Common myeloid progenitor, CD34-positive (primary cell): ENCODE measurements at places on chromosomes 4 and X.
A peak's percentile ranks its signal among the peaks of the same experiment; 100 is the strongest.

DNA sequence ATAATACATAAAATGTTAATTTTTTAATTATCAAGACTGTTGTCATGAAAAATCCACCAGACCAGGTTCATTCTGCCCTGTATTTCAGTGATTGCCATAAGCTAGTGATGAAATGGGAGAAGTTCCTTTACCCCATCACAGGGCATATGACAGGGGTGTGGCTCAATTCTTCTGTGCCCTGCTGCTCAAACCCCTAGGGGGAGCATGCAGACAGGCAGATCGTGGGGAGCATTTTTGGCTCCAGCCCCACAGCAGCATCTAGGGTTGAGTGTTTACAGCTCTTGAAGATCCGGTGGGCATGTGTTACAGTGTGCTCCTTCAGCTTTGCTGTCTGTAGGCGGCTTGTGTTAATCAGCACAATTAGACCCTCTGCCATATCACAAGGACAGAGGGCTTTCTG, 700.7 kb downstream of the PCDH18 start:
- no peak for DNase-seq

- no peak for DNase-seq
These were observed 115.6 kb upstream of the NKX1-1 start for GRCh38 chr4:1521821-1522361.

DNA sequence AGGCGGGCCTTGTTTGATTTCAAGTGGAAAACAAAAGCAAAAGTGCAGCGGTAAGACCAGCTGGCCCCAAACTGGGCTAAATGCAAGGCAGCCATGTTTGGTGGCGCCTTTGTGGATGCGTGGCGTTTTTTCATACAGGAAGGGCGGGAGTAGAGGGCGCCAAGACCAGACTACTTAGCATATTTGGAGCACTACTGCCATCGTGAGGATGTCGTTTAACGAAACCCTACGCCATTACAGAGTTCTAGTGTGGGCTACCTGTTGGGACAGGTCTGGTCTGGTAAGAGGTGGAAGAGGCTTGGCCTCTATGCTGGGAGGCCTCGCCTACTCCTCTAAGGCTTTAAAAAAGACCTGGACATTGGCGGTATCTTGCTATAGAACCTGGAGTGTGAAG, 230.7 kb upstream of the STK26 start:
- peak; percentile 98 for DNase-seq

DNA sequence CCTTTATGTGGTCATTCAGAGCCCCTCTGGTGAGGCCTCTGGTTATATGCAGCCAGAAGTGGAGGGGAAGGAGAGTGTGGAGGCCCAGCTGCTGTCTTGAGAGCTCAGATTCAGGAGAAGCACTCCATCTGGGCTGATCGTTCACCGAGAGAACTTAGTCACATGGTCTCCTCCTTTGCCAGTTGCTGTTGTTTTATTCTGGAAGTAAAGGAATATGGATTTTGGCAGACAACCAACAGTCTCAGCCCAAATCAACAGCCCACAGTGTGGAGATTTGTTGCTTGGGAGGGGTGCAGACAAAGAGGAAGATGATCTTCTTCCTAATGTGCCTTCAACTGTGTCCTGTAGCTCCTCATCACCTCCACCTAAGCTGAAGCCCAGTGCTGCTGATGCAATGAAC, 355.4 kb downstream of the ANK2 start:
- no peak for DNase-seq

DNA sequence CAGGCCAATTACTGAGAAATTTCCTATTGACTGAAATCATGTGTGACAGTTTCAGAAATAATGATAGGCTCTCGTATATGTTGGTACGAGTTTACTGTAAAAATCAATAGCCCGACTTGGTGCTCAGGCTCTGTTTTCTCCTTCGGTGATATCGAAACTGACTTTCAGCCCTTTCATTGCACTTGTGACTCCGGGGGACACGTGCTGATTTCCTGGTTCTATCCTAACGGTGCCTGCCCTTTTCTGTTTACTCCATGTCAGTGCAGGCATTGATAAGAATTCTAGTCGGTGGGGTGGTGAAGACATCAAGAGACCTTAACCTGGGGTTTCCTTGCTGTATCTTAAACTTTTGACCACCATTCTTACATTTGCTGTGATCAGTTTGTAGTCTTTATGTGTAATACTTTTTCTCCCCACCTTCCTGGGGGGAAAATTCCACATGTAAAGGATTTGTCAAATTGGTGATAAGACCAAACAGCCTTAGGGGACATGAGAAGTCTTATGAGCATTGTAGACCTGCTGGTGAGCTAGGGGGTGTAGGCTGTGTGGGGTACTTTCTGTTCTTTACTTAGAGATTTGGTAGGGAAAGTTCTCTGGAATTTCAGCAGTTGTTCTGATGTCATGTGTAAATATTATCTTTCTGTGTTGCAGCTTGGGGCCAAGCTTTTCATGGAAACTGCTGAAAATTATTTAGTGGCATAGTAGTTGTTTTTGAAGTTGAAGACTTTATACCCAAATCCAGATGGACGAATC, 52.7 kb downstream of the TMEM131L start:
- no peak for DNase-seq

DNA sequence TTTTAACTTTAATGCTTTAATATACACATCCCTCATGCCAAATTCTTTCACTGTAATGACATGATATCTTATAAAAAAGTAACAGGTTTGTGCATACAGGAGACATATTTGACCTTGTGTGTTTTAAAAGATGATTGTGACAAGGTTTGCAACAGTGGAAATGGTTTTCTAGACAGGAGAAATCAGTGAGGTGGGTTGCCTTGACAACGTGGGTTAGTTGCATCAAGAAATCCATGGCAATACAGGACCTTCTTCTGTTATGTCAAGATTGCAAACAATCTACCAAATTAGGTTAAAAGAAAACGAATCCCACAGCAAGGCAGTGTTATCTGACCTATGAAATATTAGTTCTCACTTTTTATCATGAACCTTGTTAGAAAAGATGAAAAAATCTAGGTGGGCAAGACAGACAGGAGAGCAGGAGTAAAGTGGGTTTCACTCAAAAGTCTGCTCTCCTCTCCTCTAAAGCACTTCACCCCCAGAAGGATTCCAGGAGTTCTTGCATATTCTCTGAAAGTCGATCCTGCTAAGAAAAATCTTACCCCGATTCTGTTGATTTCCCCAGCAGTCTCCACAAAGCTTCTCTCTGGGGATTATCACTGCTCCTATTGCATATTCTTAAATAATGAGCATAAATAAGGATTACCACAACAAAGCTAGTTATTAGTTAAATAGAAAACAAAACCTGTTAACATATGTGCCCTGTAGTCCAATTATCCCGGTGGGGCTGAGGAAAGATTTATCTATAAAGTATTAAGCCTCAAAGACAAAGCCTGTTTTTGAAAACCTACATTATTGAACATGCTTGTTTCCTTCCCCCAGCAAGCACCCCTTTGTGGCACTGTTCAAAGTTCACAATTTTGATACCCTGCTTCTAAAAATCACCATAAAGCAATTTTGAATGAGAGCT, 71.0 kb downstream of the TMA16 start:
- DNase-seq = no peak

DNA sequence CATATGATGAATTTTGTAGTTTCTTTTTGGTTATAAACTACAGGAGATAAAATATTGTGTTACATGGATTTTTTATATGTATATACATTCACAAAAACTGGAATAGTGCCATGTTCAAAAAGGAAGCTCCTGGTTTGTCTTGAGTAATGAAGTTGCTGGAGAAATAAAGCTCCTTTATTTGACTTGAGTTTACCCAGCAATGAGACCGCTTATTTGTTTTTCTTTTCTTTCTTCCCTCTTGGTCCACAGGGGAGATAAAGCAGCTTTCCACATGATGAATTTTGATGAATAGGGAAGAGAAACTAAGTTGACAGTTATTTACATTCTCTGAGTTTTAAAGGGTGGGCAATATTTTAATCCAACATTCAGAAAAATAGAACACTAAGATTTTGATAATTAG, 176.5 kb downstream of the GPM6A start:
- DNase-seq = no peak

- DNase-seq = no peak
These were observed 211.6 kb upstream of the DKK2 start for GRCh38 chr4:107247738-107248137.

- no peak for DNase-seq
These were observed 151.9 kb upstream of the PLAC1 start for GRCh38 chrX:134810211-134810610.

- DNase-seq = no peak
These were observed 645.4 kb upstream of the TENM3 start for GRCh38 chr4:181597766-181598165.

DNA sequence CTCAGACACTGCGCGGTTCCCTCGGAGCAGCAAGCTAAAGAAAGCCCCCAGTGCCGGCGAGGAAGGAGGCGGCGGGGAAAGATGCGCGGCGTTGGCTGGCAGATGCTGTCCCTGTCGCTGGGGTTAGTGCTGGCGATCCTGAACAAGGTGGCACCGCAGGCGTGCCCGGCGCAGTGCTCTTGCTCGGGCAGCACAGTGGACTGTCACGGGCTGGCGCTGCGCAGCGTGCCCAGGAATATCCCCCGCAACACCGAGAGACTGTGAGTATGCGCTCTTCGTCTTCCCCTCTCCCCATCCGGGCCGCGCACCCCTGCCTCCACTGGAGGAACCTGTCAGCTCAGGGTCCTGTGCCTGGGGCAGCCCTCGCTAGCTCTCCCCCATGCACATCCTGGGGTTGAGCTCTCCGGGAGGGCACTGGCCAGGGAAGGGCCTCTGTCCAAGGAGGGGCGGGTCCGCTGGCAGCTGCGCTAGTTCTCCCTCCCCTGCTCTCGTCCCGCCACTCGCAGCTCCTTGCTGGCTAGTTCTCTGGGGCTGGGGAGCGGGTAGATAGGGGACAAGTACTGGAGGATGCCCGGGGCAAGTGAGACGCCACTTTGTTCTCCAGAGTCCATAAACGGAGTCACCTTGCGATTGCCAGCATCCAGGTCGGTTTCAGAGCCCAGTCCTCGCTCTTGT, 2.2 kb downstream of the SLIT2 start:
- DNase-seq = no peak

DNA sequence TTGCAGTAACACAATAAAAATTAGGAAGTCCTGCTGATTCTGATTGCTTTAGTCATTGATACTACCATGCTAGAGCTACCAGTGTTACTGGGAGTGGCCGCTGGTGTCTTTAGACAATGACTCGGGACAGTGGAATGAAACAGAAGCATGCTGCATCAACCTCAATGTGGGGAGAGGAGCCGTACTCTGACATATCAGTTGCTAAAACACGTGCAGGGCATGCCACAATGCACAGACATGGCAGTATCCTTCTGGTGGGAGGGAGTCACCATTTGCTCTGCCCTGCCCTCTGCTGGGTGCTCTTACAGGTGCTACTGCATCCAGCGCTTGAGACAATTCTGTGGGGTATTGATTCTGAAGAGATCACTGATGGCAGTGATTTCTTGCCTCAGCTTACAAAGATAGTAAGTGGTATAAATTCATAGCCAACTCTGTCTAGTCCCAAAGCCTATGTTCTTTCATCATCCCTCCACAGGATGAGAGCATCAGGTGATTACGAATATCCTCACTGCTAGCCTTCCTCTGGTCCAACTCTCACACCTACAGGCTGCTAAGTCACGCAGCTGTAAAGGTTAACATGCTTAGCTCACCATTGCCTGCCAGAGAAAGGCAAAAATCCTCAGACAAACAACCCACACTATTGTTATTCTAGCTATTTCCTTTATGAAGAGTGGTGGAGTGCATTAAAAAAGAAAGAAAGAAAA, 43.7 kb downstream of the NSG1 start:
- peak; percentile 49 for DNase-seq

- DNase-seq = no peak
These were observed 128.2 kb downstream of the ANAPC10 start for GRCh38 chr4:144969821-144970220.

DNA sequence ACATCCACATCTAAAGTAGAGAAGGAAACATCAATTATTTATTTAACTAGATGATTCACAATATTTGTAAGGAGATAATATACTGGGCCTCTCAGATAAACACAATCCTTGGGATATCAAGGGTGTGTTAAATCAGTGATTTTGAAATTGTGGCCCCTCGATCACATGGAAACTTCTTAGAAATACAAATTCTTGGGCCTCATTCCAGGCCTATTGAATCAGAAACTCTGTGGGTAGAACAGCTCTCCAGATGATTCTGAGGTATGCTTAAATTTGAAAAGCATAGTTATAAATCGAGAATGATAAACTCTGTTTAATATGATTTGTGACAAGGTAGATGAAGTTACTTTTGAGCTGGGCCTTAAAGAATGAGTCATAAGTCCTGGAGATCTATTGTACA, 64.3 kb upstream of the GPR174 start:
- DNase-seq = no peak

- peak; percentile 64 for DNase-seq
These were observed 581 bp downstream of the DNAJB14 start for GRCh38 chr4:99945718-99946355.

- peak; percentile 49 for DNase-seq
These were observed 1.0 kb downstream of the SCD5 start for GRCh38 chr4:82797405-82798111.

DNA sequence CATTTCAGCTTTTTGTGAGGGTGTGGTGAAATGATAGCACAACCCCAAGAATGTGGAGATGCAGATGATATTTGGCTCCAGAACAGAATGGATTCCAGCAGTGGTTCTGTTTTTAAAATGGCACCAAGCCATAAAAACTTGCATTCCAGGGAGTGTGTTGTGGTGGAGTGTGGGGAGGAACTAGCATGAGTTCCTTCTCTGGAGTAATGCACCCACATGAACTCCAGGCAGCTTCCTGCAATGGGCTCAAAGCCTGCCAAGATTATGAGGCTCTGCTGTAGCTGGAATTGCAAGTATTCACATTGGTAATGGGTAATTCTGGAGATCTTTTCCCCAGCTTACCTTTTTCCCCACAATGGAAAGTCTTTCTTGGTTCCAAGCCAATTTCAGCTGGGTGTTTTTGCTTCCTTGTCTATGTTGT, 161.4 kb downstream of the RAB28 start:
- no peak for DNase-seq

GRCh38 chr4:141416677-141417363, 196.1 kb downstream of the ZNF330 start:
- no peak for DNase-seq

GRCh38 chr4:112517911-112518310, 1.9 kb upstream of the NEUROG2 start:
- DNase-seq = no peak

- no peak for DNase-seq
These were observed 68.1 kb downstream of the RPS3A start for GRCh38 chr4:151167561-151167960.

DNA sequence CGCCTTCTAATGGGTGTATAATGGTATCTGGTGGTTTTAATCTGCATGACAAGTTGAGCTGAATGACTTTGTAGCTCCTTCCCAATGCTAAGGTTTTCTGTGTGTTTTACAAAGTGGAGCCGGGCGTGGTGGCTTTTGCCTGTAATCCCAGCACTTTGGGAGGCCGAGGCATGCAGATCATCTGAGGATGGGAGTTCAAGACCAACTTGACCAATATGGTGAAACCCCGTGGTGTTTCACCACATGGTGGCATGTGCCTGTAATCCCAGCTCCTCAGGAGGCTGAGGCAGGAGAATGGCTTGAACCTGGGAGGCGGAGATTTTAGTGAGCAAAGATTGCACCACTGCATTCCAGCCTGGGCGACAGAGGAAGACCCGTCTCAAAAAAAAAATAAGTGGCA, 28.9 kb downstream of the ARFIP1 start:
- no peak for DNase-seq

- no peak for DNase-seq
These were observed at the start of gene NDP for GRCh38 chrX:43973249-43974099. TSS of gene NDP (minus strand) at chrX:43973390. CDS start at chrX:43958645, 14,745 bp downstream.
